ENCODE measurements at places on chromosomes 3 and 15. TPM values are rescaled to one million over a fixed set of nuclear protein-coding genes. Genes with fewer than 3 reads are reported as not detected.

The SENP8 gene
- total RNA-seq = 0.28 TPM

GRCh38 chr15:80105193-80105592 is 45.7 kb downstream of the ZFAND6 start:
- no peak for DNase-seq

The LRRC3B gene
- not detected for total RNA-seq

DNA sequence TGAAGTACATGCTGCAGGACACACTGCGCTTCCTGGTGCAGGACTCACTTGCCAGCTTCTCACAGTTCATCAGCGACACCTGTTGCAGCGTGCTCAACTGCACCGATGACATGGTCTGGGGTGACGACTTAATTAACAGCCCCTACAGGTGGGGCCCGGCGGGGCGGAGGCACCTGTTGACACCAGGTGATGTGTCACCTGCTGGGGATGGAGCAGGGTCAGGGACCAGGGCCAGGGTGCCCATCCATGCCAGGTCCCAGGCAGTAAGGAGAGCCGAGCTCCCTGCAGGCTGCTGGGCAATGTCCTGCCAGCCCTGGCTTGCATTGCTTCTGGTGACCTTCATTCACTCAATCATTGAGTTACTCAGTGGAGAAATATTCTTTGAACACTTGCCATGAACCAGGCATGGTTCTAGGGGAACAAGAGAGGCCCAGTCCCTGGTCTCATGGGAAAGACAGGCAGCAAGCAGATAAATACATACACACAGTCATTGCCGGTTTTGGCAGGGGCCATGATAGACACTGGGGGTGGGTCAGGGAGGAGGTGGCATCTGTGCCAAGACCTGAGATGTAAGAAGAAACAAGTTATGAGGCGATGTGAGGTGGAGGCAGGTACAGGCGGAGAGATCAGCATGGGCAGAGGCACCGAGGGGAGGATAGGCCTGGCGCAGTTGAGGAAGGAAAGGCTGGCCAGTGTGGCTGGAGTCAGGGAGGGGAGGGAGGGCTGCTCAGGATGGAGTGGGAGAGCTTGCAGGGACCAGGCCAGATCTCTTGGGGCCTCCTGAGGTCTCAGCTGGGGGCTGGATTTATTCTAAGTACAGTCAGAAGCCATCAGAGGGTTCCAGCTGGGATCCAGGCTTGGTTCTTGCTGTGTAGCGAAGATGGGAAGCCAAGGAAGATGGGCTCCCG is 30.8 kb downstream of the DNAH1 start:
- no peak for DNase-seq

The CEP97 gene
- 11.0 TPM for total RNA-seq

DNA sequence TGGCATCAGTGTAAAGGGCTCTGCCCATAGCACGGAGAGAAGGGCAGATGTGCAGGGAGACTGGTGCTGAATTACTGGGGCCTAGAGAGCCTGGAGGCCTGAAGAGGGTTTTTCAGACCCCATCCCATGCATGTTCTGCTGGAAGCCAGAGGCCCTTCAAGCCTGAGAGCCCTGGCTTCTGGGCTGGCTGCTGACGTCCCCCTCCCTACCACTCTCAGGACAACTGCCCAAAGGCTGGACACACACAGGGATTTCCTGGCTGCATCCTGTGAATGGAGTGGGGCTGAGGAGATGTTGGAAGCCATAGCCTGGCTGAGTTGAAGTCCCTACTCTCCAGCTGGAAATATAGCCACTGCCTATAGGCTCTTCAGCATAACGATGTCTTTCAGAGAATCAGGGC is 16.9 kb upstream of the DOCK3 start:
- no peak for DNase-seq

DNA sequence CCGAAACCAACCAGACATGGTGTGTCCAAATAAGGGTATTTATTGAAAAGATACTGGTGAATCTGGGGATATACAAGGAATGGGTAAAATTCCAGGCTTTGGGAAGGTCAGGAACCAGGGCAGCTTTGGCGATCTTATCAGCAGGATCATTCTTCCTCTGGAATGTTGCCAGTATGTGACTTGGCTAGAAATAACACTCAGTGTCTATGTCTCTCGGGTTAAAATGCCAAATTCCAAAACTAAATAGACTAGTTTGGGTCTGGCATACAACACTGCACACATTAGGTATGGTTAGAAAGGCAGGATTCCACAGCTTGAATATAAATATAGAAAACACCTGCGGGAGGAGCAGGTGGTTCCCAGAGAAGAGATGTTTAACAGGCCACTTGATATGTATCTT is 220.2 kb upstream of the CD96 start:
- no peak for DNase-seq

The SCAMP5 gene
- 2.7 TPM for total RNA-seq

GRCh38 chr3:10601151-10601856 is 95.9 kb upstream of the ATP2B2 start:
- DNase-seq = no peak

GRCh38 chr3:61699622-61700021 is 138.3 kb downstream of the PTPRG start:
- DNase-seq = no peak

DNA sequence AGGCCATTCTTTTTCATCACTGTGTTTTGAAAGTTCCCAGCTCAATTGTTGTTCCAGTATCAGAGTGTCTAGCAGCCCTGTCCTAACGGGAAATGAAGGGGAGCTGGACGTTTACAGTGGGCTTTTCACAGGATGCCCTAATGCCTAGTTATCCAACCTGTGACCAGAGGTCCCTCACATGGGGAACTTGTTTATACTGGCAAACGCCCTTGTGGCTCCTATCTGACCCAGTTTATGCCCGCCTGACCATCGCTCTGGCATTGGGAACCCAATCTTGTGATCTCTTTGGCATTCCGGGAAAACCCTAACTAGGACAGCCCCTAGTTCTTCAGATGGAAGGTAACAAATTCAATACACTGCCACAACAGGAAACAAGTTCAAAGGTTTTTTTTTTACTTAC is 14.5 kb upstream of the MYRIP start:
- DNase-seq = no peak

- DNase-seq = no peak
Measured at GRCh38 chr3:130787422-130788068, 40.9 kb upstream of the PIK3R4 start.

- DNase-seq = peak; percentile 43
Measured at GRCh38 chr3:137121704-137122314, 164.0 kb downstream of the IL20RB start.

DNA sequence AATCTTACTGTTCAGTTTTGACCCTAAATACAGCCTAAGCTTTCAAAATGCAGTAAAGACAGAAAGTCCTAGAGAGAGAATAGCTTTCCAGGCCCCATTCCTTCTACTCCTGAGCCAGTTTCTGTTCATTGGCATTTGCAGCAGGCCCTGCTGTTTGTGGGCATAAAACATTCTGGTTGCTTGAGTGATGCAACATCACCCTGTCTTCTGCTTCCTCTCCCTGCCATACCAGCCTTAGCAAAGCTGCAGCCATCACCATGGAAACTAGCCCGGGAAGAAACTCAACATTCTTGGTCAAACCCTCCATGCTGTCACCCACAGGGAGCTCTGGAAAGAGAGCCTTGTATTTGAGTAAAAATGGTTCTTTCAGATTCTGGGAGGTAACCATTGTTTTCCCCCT is 325.7 kb downstream of the MAGI1 start:
- DNase-seq = no peak

DNA sequence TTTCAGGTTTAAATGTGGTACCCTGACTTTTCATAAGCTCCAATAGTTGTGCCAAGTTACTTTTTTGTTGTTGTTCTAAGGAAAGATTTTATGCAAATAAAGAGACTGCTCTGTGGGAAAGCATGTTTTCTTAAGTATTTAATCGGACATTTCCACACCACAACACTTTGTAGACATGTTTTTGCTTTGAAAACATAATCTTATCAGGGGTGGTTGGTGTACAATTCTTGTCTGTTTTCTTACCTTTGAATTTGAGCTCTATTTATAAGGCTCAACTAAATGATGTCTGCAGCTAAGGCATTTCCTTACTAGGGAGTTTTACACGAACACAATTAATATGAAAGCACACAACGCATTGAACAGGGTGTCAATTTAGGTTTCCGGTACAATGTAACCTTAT is 81.5 kb upstream of the CDIN1 start:
- DNase-seq = no peak

The CYP8B1 gene
- total RNA-seq = not detected

DNA sequence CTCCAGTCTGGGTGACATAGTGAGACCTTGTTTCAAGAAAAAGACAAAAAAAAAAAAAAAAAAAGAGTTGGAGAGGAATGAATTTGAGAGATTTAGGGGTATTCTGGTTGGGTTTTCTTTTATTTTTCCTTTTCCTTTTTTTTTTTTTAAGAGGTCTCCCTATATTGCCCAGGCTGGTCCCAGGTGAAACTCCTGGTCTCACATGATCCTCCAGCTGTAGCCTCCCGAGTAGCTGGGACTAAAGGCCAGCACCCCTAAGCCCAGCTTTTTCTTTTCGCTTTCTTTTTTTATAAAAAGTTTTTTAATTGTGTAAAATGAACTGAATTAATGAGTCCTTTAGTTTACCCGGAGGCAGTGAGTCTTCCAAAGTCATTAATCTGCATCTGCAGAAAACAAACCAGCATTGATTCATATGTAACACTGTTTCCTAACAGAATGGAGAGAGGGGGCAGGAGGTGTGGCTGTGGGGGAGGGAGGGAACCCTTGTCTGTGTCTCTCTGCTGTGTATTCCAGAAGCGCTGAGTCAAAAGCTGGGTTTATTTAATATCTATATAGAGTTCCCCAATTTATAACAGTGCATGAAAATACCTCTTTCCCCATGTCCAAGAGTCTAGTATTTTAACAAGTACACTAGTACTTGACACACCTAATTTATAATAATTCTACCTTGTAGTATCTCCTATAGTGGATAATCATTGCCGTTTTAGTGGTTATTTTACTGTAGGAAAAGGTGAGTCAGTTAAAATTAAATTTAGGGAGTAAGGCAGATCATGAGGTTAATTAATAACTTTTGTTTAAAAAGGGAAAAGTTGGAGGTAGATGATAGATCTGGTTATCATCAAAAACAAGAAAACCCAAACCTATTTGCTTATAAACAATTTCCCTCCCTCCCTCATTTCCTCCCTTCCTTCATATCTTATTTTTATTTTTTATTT is 2.6 kb upstream of the DPPA4 start:
- no peak for DNase-seq

DNA sequence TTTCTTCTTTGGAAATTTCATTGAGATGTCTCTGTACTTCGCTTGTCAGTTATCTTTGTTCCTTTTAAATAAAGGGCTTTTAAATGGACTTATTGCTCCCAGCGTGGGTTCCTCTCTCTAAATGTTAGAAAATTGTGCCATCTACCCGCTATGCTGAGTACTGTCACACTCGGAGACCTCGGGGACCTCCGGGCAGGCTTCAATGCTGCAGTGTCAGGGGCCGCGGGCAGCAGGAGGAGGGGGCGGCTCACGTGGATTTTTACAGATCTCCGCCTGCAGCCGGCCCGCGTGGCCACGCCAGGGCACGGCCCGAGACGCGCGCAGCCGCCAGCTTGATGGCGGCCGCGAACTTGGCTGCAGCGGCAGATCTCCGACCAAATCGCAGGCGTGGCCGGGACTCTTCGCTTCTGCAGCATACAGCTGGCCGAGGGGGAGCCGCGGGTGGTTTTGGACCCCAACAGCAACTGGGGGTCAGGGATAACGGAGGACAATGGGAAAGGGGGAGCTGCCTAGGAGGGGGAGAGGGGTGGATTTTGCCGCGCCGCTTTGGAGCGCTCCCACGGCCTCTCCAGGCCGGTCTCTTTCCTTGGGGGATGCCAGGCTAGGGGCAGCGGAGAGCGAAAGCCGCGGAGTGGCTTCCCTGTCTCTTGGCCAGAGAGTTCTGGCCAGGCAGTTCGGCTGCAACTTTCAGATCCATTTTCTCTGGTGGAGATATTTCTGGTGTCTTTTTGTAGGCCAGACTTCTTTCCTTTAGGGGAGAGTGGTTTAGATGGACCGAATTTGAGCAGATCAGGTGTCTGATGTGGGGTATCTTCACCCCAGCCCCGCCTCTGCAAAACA is 15.3 kb downstream of the NR2F2 start:
- DNase-seq = no peak

GRCh38 chr15:74808078-74808839 is 4.4 kb upstream of the LMAN1L start:
- no peak for DNase-seq

GRCh38 chr3:76615719-76616118 is 424.2 kb upstream of the ROBO2 start:
- no peak for DNase-seq

The GOLGA8J gene
- 1.2 TPM for total RNA-seq
